ENCODE measurements at places on chromosomes 2 and 18. TPM values are rescaled to one million over a fixed set of nuclear protein-coding genes. Genes with fewer than 3 reads are reported as not detected.

- DNase-seq = no peak
These were observed 170.5 kb downstream of the NDUFA10 start for GRCh38 chr2:239854596-239854995.

TBR1 gene
- polyA plus RNA-seq = not detected

RPRM gene
- polyA plus RNA-seq = not detected

NYAP2 gene
- not detected for polyA plus RNA-seq

REG3G gene
- not detected for polyA plus RNA-seq

UGGT1 gene
- polyA plus RNA-seq = 26.6 TPM

DNA sequence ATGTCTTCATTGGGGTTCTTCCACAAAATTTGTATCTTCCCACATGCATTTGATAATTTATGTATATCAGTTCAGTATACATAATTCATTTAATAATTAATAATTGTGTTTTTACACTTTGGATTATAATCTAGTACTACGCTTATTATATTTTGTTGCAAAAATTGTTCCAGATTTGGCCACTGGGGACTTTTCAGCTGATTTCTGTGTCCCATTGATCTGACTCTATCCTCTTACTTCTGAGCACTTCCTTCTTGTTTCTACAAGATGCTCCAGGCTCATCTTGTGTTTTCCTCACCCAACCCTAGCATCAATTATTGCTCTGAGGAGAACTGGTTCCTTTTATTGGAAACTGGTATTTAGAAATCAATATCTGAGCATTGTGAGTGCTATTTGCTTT lies 215.3 kb upstream of the CDH19 start:
- no peak for DNase-seq

GRCh38 chr2:163690896-163691295 lies 44.9 kb downstream of the FIGN start:
- no peak for DNase-seq

Measured in mammary epithelial cell (primary cell).